Stimulated activated CD4-positive, alpha-beta T cell treated with anti-CD3 and anti-CD28 coated beads, Interleukin-1b, Interleukin-23, amount 100 ng/mL, for 4 hours (primary cell): ENCODE measurements at places on chromosomes 2 and 18.

DNA sequence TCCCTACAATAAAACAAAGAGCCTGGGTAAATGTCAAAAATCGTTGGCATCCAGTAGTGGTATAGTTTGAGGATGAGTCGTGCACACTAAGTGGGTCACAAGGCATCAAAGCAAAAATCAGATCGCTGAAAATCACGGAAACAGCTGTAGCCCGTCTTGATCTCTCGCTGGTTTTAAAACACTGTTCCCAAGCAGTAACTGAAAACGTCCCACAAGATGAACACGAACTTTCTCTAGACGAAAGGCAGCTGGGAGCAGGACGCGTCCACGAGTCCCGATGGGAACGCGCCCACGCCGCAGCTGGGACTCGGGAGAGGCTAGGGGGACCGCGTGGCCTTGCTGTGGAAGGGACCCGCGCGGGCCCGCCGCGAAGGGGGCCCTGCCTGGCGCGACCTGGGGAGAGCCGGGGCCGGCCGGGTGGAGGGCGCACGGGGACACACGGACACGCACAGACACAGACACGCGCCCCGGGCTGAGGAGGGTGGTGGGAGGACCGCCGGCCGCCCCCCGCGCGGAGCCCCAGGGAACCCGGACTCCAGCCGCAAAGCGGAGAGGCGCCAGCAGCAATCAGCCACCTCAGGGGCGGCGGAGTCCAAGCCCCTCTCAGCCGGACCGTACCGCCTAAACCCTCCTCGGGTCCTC, 651 bp downstream of the STK17B start:
- DNase-seq, result no peak

DNA sequence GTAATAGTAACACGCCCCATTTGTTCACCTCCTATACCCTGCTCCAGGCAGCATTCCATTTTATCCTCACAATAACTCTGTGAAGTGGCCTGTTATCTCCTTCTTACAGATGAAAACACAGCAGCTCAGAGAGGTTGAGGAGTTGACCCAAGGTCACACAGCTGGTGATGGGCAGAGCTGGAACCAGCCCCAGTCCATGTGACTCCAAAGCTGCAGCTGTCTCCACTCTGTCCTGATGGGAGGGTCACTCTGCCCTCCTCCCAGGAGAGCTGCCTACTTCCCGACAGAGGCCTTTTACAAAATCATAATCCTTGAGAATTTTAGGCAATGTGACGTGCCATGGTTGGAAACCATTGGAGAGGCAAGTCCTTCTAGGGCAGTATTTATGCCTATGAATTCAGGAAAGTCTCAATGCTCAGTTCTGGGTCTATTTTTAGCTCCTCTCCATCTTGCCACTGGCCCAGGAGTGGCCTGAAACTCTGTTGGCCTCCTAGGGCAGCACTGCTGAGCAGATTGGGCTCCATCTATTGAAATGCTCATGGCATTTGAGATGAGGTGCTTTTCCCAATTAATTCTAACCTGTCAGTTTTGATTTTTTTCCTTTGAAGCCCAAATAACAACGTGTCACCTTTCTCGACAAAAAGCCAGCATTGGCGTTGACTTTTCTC, 162.0 kb upstream of the MSH6 start:
- DNase-seq, result no peak

DNA sequence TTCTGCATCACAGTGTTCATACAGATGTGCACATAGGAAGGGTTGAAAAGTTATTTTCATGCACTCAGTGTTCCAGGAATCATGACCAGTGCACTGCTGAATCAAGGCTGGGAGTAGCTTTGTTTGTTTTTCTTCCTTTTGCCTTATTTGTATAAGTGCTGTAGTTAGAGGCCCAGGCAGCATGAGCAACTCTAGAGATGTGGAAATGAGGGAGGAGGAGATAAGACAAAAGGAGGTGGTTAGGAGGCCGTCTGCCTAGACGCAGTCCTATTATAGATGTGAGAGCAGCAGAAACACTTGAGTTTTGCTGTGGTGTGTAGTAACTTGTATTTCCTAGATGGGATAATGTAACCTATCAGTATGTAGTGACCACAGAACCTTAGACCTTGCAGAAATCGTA, 264.3 kb upstream of the RASGRP3 start:
- DNase-seq, result no peak

GRCh38 chr18:28689588-28689987, 512.7 kb upstream of the CDH2 start:
- DNase-seq, result no peak

DNA sequence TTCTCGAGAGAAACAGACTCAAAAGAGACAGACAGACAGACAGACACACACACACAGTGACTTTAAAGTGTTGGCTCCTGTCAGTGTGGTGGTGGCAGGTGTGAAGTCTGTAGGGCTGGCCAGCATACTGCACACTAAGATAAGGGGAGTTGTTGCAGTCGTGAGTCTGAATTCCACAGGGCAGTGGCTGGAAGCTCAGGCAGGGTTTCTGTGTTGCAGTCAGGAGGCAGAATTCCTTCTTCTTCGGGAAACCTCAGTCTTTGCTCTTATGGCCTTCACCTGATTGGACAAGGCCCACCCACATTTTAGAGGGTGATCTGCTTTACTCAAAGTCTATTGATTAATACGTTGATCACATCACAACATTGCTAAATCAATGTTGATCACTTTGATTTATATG, 478.4 kb upstream of the HS6ST1 start:
- no peak for DNase-seq

- DNase-seq, result peak; percentile 66
Observed at GRCh38 chr2:173402405-173402974, 47.8 kb downstream of the CDCA7 start.
